ENCODE measurements at places on chromosomes 7 and 10. TPM values are rescaled to one million over a fixed set of nuclear protein-coding genes. Genes with fewer than 3 reads are reported as not detected.

Gene FKBP14
- total RNA-seq = 7.5 TPM

Gene TMEM196
- total RNA-seq = not detected

Gene UTF1
- total RNA-seq = not detected

Gene SUN1
- total RNA-seq = 84.4 TPM

Gene SP8
- total RNA-seq = not detected

Gene BMS1
- total RNA-seq = 19.4 TPM

Gene ANKRD61
- total RNA-seq = 0.72 TPM

Gene AGR2
- total RNA-seq = 133 TPM

Gene TFAM
- total RNA-seq = 91.8 TPM

Gene FGFBP3
- 2.6 TPM for total RNA-seq

Gene KAZALD1
- total RNA-seq = 3.0 TPM

Gene PCLO
- 1.5 TPM for total RNA-seq

Gene HOXA11
- 0.67 TPM for total RNA-seq

Gene MCM10
- total RNA-seq = 20.1 TPM

Gene SPDYE9
- total RNA-seq = not detected

Gene CDC14C
- 0.03 TPM for total RNA-seq

Gene CUZD1
- total RNA-seq = 1.3 TPM

Gene UNCX
- not detected for total RNA-seq

Gene AP3M1
- 30.7 TPM for total RNA-seq
